ENCODE measurements at places on chromosomes 11 and 22.

DNA sequence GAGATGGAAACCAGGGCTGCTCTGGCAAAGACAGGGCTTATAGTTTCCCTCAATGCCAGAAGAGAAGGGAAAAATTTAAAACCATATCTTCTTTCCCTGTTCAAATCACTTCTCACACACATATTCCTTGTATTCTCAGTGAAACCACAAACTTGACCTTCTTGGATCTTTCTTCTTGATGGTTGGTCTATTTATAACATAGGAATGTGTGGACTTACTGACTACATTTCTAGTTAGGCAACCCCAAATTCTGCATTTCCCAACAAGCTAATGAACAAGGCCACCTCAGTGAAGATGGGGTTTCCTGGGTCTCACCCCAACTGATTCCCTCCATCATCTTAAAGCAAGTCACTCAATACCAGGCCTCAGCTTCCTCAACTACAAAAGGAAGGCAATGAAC lies 3.8 kb upstream of the QSER1 start:
- DNase-seq, result no peak

DNA sequence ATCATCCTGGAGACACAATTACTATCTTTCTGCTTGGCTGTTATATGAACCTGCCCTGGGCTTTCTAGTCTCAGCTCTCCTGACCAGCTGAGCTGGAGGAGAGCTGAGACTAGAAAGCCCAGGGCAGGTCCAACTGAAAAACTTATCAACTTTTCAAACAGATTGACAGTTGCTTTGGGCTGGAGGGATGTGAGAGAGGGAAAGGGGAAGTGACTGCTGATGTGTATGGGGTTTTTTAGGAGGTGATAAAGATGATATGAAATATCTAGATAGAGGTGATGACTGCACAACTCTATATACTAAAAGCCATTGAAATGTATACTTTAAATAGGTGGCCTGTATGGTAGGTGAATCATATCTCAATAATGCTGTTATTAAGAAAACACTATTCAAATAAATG lies 60.2 kb upstream of the CHRM4 start:
- no peak for DNase-seq

- DNase-seq, result peak; percentile 91
Measured at GRCh38 chr11:29527391-29527936, 489.4 kb downstream of the KCNA4 start.

GRCh38 chr22:44646668-44647067 lies 55.3 kb upstream of the PRR5 start:
- DNase-seq, result no peak

Data from HL-60 (cell line).